ENCODE measurements at places on chromosomes 3 and 15.

DNA sequence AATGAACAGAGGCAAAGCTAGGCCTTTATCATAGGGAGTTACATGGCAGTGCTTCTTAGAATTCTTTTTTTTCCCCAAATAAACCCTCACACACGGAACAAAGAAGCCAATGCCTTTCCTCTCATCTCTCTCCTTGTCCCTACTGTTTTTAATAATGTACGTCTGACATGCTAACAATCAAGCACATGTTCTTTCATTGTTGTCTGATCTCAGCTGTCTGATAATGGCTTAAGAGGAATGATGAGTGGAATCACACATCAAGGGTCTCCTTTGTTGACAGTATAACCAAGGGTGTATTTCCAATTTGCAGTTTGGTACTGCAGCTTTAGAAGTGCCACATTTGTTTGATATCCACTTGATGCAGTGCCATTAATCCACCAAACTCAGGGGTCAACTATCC is 34.8 kb upstream of the EPHA3 start:
- no peak for DNase-seq

DNA sequence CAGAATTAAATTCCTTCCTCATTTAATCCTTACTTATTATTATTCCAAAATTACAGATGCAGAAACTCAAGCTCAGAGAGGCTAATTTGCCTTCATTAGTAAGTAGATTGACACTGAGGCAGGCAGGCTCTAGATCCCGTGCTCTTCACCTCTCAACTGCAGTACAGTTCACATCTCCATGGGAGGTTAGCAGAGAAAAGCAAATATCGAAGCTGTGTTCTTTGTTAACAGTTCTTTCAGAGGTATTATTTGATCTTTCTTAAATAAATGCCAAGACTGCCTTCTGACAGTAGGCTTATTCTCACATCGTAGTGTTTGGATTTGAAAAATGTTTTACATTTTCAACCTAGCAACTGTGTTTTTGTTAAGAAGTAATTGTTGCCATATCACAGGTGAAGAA is 15.9 kb upstream of the FAH start:
- DNase-seq, result no peak

DNA sequence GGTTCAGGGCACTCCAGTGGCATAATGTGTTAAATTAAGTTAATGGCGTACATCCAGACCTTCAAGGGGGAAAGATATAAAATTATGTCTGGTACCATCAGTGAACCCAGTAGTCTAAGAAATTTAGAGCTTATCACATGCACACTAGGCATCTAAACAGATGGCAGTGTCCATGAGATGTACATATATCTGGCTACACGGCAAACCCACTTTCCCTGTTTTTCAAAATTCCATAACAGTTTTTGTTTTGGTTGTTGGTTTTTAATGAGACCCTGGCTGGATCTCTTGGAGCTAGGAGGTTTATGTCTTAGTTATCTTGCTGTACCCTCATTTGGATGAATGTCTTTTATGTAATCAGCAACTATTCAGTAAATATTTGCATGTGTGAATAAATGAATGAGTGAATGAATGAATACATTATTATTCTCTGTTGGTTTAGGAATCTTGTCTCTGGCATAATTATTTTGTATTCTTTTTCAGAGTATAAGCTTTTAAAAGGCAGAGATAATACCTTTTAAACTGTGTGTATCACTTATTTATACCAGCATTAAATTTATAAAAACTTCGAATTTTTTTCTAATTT is 3.1 kb upstream of the UTS2B start:
- no peak for DNase-seq

DNA sequence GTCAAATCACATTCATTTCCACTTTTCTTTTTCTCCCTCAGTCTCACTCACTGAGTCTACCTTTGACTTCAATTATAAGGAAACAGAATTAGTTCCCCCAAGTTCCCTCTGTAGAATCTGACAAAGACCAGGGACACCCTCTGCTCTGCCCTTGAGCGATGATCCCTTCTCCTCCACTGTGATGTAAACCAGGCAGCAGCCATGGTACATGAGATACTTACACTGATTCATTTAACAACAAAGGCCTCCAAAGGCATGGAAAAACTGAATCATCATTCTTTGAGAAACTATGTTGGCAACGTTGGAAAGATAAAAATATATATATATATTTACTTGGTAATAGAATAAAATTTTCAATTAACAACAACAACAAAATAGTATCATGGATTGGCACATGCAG is 84.1 kb downstream of the P3H2 start:
- no peak for DNase-seq

GRCh38 chr3:155852341-155852740 is 1.9 kb downstream of the SLC33A1 start:
- no peak for DNase-seq

DNA sequence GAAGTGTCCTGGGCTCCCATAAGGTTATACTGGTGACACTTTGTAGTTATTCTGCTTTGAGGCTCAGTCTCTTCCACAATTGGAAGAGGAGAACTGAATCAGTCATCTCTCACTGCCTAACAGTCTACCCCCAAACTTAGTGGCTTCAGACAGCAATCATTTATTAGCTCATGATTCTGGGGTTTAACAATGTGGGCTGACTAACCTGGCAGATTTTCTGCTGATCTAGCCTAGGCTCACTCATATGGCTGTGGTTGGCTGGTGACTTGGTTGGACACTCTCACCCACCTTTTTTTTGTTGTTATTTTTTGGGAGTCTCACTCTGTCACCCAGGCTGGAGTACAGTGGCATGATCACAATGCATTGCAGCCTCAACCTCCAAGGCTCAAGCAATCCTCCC is 7.1 kb downstream of the GPD1L start:
- no peak for DNase-seq

- no peak for DNase-seq
Measured at GRCh38 chr3:18657858-18658820, 233.0 kb upstream of the SATB1 start.

- DNase-seq, result no peak
Measured at GRCh38 chr15:55334371-55334770, 15.3 kb downstream of the PIGB start.
